HS-5 (cell line): ENCODE measurements at places on chromosomes 5 and 9.

- DNase-seq: peak; percentile 70
Observed at GRCh38 chr5:16886366-16886736, 49.7 kb downstream of the MYO10 start.

DNA sequence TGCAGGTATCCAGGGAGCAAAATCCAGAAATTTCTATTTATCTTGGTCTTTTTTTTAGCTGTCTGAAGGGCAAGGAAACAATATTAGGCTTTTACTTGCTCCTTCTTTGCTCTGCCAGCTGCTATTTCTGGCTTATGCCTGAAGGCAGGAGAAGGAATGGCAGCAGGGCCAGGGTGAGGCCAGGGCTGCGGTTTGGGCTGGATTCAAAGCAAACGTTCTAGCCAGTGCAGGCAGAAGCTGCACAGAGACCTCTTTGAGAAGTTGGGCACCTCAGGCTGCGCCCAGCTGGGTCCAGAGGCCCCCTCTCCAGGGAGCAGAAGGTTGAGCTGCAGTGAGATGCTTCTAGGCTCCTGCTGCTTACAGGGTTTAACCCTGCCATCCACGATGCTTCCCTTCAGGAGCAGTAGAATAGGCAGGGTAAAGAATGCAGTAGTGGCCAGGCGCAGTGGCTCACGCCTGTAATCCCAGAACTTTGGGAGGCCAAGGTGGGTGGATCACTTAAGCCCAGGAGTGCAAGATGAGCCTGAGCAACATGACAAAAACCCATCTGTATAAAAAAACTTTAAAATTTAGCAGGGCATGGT lies 201.2 kb downstream of the ADCY2 start:
- no peak for DNase-seq

GRCh38 chr9:79731171-79731890 lies 159.6 kb downstream of the TLE4 start:
- no peak for DNase-seq

GRCh38 chr5:84602371-84602771 lies 217.7 kb upstream of the EDIL3 start:
- DNase-seq: no peak

DNA sequence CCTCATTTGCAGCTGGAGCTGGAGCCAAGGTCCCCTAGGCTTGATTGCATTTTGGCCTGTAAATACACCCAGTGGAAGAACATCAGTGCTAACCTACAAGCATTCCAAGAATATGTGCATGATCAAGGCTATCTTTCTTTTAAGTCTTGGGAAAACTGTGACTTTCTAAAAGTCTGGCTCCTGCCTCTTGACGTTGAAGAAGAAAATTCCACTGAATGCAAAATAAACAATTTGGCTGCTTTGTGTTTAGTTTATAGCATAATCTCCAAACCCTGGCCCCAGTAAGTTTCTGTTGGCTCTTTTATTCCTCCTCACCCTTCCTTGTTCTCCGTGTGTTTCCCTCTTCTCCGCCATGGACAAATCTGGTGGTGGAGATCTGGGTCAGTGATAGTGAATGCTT lies 109.3 kb upstream of the TLE1 start:
- no peak for DNase-seq

DNA sequence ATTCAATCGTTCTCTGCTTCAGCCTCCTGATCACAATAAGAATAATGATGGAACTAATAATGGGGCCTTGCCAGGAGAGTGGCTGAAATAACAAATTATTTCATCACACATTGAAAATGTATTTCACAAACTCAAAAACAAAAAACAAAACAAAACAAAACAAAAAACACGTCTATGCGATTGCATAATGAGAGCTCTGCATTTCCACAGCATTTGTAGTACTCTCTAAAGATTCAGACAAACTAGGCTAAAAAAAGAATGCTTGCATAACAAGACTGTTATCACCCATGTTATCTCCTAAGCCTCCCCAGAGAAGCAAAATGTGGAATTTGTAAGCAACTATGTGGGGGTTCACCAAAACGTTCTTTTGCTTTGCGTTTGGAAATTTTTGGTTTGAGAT lies 48.1 kb downstream of the PRELID2 start:
- DNase-seq: no peak

- no peak for DNase-seq
Observed at GRCh38 chr5:142221091-142221860, 103.5 kb downstream of the SPRY4 start.

- DNase-seq: peak; percentile 93
Observed at GRCh38 chr5:72441862-72442540, 65.2 kb downstream of the ZNF366 start.

- DNase-seq: no peak
Observed at GRCh38 chr5:107253246-107253645, 417.5 kb downstream of the EFNA5 start.

DNA sequence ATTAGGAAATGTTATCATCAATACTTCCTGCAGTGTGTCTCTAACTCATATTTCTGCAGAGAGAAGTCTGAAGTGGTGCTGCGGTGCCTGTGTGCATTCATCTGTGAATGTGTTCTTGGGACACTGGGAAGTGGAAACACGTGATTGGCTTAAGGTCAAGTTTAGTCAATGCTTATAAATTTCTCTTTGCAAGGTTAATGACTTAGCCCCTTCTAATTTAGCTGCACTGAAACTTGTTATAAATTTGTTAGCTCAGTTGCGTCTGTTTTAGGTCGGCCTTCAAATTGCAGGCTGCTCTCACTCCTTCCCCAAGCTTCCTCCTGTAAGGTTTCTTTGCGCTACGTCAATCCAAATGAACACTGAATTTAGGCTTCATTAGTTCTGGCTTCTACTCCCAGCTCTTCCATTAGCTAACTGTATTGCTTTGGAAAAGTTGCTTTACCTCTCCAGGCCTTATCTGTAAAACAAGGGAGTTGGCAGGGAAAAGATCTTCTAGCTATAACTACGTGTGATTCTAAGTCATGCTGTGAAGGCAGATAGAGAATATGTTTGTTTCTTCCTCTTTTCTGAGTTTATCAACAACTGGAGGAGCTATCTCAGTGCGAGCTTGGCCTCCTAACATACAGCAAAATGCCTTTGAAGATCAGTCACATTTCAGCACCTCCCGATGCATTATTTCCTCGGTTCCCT lies 341.8 kb downstream of the NFIB start:
- no peak for DNase-seq

DNA sequence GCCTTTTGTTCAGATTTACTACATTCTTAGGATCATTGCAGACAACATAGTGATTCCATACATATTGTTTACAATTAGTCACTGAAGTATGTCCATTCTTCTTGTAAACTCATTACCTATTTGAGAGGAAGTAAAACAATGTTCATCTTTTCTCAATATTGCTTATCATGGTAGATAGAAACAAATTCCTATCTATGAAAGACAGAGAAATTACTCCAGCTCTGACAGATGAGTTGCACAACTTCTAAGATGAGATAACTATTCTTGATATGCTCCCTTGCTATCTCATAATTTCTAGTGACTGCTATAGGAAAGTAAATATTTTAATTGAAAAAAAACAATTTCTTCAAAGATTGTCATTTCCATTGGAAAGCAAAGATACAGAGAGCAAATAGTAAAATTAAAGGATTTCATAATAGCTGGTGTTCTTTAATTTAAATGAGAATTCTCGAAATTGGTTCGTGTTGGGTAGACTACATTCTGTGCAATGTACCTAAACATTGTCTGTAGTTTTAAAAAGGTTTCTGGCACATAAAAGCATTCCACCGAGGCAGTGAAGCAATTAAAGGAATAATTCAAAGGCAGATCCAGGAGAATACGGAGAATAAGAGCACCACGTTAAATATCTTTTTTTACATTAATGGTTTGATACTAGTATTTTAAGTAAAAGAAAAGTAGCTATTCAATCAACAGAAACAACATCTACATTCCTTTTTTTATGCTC lies 1029.1 kb upstream of the ACO1 start:
- no peak for DNase-seq

- DNase-seq: peak; percentile 68
Observed at GRCh38 chr5:165525271-165525670, 2019.9 kb downstream of the MAT2B start.

DNA sequence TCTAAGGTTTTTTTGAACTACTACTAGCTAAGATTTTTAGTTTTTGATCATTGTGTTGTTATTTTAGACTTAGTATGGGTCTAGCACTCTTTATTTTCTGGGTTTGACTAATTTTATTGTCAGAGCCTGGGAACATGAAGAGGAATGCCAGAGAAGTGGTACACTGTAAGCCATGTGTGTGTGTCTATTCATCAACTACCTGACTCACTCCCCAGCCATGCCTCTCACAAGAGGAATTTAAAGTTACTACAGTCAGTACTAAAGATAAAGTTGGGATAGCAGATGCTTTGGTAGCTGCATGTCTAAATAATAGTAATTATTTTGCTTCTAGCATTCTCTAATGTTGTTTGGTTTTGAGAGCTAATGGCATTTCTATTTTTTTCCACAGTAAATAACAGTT lies 264.8 kb downstream of the CSNK1G3 start:
- DNase-seq: peak; percentile 63

- DNase-seq: no peak
Observed at GRCh38 chr9:1939466-1939865, 75.7 kb upstream of the SMARCA2 start.

GRCh38 chr5:142918959-142919635 lies 148.9 kb downstream of the ARHGAP26 start:
- DNase-seq: no peak

GRCh38 chr5:90548069-90548593 lies 10.5 kb upstream of the ADGRV1 start:
- DNase-seq: no peak

DNA sequence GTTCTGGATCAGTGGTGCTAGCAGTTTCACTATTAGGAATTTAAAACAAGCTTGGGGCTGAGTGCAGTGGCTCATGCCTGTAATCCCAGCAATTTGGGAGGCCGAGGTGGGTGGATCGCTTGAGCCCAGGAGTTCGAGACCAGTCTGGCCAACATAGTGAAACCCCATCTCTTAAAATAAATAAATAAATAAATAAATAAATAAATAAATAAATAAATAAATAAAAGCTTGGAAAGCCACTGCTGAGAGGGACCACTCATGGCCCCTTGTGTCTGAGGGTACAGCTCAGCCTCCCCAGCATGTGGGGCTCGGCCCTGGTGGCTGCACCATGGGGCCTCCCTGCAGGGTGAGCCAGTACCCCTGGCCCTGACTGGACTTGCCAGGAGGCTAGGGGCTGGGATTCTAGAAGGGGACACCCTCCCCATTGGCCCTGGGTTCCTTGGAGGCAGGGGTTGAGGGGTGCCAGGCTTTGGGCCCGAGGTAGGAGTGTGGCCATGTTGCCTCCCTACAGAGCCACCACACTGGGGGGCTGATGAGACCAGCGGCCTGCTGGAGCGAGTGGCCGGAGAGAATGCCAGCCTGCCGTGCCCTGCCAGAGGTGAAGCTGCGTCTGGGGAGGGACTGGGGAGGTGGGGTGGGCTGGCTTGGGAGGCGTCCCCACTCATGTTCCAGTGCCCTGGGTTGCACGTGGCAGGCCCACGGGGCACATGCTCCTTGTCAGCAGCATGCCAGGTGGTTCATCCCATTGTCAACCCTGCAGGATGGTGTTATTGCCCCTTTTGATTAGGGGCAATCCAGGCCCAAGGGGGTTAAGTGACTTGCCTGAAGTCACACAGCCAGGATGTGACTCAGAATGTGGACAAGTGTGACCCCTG lies 76.5 kb downstream of the HMCN2 start:
- DNase-seq: no peak
